ENCODE measurements at places on chromosomes 4 and X. TPM values are rescaled to one million over a fixed set of nuclear protein-coding genes. Genes with fewer than 3 reads are reported as not detected.

The KIAA1210 gene
- not detected for total RNA-seq

The S100G gene
- total RNA-seq, result not detected

The PAGE5 gene
- 0.73 TPM for total RNA-seq

The ITM2A gene
- total RNA-seq, result 2.2 TPM

The NAP1L2 gene
- total RNA-seq, result 0.55 TPM

GRCh38 chrX:105969487-105969886, 69.0 kb downstream of the SERPINA7 start:
- no peak for DNase-seq

DNA sequence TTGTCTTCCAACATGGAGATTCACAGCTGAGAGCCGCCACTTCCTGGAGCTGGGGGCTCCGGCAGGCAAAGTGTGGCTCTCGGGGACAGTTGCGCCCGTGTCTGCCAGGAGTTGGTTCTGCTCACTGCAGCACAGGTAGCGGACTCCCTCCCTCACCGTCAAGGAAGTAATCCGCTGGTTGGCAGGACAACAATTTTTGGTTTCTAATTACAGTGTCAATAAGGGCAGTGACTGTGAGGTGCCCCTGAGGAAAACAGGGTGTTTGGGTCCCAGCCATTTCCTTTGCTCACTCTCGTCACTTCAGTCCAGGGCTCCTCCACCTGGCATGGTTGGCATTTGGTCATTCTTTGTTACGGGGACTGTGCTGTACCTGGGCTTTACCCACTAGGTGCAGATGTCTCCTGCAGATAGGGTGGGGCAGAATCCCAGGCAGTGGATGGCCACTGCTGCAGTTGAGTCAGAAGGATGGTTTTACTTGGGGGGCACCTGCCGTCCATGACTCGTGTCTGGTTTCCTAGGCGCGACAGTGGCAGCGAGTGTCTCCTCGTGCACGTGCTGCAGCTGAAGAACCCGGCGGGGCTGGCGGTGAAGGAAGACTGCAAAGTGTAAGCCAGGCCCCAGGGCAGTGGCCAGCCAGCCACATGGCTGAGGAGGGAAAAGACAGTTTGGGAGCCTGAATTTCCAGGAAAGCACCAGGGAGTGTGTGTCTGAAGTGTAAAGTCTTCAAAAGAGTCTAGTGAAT, 32.1 kb upstream of the CLCN4 start:
- no peak for DNase-seq

DNA sequence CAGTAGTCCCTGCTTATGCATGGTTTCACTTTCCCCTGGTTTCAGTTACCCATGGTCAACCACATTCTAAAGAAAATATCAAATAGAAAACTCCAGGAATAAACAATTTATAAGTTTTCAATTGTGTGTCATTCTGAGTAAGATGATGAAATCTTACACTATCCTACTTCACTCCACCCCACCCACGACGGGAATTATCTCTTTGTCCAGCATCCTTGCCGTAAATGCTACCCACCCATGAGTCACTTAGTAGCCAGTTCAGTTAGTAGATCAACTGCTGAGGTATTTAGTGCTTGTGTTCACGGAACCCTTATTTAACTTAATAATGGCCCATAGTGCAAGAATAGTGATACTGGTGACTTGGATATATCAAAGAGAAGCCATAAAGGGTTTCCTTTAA, 91.4 kb downstream of the KLHL13 start:
- no peak for DNase-seq

- DNase-seq, result no peak
Observed at GRCh38 chr4:73055241-73055897, 14.1 kb downstream of the COX18 start.

- DNase-seq, result no peak
Observed at GRCh38 chr4:21512353-21512752, 436.2 kb downstream of the KCNIP4 start.

GRCh38 chrX:20742106-20742505, 475.4 kb upstream of the RPS6KA3 start:
- no peak for DNase-seq

DNA sequence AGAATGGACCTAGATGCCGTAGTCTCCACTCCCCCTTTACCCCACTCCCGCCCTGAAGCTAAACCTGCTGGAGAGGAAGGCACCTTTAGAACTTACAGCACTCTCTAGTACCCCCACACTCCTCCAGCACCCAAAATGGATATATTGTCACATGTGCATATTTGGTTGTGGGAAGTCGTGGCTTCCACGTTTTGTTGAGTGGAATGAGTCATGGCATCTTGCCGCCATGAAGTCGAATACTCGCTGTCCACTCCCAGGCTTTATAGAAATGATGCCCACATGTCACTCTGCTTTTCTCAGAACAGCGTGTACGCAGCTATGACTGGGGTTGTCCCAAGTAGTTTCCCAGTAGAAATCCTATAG, 545 bp downstream of the ABCE1 start:
- no peak for DNase-seq

- DNase-seq, result peak; percentile 44
Observed at GRCh38 chrX:10514891-10515290, 105.5 kb downstream of the MID1 start.

GRCh38 chr4:105352826-105353225, 121.0 kb downstream of the PPA2 start:
- DNase-seq, result no peak

- DNase-seq, result no peak
Observed at GRCh38 chr4:1898681-1899080, 27.5 kb downstream of the NSD2 start.

DNA sequence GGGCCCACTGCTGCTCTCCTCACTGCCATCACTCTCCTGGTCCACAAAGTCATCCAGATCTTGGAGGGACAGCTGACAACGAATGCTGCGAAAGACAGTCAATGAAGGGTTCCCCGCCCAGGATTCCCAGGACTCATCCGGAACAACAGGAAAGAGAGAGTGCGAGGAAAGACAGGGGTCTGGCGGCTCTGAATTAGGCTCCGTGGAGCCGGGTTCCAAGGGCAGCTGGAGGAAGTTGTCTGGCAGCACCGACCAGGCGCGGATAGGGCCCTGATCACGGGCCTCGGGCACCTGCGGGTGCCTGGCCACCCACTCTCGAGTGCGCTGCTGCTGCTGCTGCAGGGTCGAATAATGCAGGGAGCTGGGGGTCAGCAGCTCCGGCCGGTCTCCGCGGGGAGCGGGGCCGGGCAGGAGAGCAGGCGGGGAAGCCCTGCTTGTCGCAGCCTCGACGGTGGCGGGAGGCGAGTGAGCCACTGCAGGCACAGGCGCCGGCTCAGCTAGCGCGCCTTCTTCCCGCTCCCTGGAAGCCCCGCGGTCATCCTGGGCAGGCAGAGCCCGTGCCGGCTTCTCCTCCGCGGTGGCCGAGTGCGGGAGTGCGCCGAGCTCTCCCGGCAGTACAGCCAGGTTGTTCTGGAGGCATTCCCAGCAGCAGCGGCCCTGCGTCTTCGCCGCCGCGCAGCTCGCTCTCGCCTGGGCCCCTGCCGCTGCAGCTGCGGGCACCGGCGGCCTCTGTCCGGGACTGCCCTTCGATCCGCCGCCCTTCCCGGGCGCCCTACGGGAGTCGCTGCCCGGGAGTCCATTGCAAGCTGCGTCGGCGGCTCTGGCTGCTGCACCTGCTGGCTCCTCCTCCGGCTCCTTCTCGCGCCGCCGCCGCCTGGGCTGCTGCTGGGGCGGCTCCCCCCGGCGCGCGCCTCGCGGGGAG, 1.1 kb downstream of the SOWAHB start:
- peak; percentile 69 for DNase-seq

DNA sequence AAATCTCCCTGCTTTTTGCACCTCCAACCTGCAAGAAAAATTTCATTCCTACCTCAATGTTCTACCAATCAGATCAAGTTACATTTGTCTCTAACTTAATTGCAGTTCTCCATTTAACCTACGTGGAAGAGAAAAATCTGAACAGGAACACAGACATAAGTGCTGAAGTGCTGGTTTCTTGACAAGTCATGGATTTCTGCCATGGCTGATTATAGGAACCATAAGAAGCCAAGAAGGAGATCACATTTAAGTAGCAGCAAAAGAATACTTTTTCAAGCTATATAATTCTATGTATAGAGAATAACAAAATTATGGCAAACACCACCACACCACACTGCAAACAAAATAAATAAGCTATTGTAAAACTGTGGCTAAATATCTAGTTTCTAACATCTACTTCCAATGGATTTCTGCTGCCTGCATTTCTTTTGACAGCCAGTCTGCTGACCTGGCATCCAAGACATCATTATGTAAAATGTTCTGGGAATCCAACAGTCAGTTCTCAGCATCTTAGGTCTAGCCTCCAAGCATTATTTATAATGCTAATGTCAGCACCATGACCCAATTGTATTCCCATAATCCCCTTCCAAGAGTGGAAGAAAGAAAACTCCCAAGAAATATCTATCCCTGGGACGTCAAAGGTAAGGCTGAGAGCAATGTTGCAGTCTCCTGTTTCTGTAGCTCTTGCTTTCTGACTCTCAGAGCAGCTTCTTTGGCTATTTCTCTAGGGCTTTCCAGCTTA, 50.8 kb upstream of the GAB1 start:
- DNase-seq, result no peak

GRCh38 chr4:110415478-110415877, 60.5 kb upstream of the ENPEP start:
- DNase-seq, result no peak

DNA sequence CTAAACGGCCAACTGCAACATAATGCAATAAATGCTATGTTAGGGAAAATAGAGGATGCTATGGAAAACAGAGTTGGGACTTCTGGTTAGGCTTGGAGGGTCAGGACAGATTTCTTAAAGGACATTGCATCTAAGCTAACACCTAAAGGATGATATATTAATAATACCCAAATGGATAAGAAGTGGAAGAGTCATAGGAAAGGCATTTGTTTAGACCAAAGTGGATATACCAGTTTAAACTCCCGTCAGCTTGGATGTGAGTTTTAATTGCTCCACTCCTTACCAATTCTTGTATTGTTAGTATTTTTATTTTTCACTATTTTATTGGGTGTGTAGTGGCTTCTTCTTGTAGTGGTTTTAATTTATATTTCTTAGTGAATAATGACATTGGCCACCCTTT, 93.9 kb downstream of the PTPN13 start:
- no peak for DNase-seq

DNA sequence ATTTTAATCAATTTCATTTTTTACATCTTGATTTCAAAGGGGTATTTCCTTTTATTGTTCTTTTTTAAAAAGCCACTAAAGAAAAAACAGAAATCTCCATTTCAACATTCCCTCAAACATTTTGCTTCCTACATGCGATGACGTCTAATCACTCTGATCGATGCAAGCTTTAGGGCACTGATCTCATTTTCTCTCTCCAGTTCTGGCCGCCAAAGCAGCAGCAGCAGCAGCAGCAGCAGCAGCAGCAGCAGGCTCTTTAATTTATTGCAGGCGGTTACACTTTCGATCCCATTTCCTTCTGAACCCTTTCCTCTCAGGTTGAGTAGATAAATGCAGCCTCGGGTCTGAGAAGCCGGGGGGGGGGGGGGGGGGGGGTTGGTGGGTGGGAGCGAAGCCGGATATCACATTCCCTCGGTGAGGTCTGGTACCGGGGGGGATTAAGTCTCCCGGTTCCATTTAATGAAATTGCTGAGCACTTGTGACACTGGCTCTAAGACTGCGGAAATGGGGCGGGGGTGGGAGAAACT, 3.4 kb upstream of the PCDH7 start:
- DNase-seq, result no peak

GRCh38 chr4:86948276-86948675, 13.5 kb downstream of the AFF1 start:
- DNase-seq, result no peak

DNA sequence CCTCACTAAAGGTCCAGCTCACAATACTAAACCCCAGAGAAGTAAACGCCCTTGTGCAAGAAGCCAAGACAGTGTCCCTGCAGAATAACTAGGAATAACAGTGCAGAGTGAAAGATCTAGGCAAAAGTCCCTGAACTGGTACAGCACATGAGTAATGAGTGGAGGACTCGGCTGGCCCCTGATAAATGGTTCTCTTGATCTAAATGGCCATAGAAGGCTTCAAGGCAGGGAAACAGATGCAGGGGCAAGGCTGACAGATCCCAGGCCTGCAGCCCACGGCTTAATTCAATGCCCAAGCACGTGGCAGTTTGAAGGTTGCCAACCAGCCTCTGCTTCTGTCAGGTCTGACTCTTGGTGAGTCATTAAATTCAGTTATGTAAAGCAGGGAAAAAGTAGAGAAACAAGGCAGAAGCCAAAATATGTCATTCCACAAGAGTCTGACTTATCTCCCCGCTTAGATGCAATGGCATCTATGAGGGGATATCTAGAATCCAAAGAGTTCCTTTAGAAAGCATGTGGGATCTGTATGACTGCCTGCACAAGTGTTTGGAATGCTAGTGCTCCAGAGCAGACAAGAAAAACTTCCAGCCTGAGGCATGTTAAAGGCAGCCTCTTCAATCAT, 121.3 kb downstream of the PRDM5 start:
- DNase-seq, result no peak

DNA sequence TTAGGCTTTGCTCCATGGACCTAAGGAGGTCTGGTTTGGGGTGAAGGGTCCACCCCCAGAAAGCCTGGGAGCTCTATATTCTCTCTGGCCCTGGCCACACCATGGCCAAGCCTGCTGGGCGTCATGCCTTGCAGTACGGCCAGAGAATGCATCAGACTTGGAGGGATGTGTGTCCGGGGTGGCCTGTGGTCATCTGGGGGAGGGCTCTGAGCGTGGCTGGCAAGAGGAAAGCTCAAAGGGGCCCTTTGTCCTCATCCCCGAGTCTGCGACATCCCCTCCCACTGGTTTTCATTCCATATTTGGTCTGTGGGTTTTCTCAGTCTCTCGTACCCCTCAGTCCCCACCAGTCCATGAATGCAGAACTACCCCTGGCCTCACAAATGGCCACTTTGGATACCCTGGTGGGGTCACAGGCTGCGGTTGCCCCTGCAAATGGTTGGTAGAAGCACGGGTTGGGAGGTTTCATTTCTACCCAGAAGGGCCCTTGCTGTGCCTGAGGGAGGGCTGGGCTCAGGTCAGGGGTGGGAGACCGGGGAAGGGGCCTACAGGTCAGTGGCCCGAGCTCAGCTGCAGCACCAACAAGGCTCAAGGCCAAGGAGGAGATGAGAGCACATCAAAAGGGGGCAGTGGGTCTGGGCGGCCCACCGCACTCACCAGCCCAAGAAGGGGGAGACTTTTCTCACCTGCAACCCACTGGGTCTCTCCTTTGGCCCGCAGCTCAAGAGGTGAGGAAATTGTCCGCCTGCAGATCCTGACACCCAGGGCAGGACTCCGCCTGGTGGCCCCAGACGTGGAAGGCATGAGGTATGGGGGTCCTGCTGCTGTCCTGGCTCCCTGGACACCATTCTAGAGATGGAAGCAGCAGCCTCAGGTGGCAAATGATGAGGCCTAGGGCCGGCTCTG, 30.2 kb downstream of the ZNF185 start:
- DNase-seq, result no peak

- DNase-seq, result no peak
Observed at GRCh38 chr4:87819281-87819919, 13.4 kb upstream of the MEPE start.

DNA sequence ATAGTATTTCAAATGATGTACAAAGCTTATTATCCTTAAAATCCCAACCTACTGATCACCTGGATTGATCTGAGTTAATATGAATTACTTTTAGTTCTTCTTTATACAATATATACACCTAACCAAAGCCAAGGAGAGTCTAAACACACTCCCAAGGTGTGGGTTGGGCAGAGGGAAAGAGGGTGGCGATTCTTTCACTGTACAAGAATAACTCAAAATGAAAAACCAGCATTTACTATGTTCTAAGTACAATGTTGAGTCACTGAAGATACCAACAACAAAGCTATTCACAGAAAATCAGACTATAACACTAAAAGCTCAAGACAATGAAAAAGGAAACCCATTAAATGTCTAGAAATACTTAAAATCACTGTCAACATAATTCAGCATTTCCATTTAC, 46.6 kb downstream of the ANKRD17 start:
- no peak for DNase-seq

GRCh38 chr4:153383131-153383530, 38.6 kb downstream of the MND1 start:
- DNase-seq, result no peak

GRCh38 chrX:131728295-131729145, 184.6 kb downstream of the OR13H1 start:
- DNase-seq, result no peak

Data from left lobe of liver (tissue), 2 donors.